ENCODE measurements at places on chromosomes 4 and X.

- DNase-seq: no peak
These were observed 51.0 kb downstream of the WFS1 start for GRCh38 chr4:6320663-6321062.

- no peak for DNase-seq
These were observed 204.6 kb downstream of the PDGFRA start for GRCh38 chr4:54433686-54434085.

- no peak for DNase-seq
These were observed 12.1 kb downstream of the LAMP2 start for GRCh38 chrX:120456973-120457372.

DNA sequence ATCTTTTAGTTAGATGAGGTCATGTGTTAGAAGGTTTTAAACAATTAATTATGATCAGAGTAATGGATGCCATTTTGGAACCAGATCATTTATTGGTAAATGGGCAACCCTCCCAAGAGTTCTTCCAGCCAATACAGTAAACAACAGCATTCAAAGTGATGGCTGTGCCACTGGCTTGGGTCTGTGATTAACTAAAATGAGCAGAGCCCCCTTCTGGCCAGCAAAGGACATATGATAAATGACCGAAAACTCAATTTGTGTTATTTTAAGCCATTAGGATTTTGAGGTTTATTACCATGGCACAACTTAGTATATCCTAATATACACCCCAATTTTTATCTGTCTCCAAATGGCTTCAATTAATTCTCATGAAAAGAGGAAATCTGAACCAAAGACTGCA lies 90.8 kb upstream of the NPFFR2 start:
- no peak for DNase-seq

DNA sequence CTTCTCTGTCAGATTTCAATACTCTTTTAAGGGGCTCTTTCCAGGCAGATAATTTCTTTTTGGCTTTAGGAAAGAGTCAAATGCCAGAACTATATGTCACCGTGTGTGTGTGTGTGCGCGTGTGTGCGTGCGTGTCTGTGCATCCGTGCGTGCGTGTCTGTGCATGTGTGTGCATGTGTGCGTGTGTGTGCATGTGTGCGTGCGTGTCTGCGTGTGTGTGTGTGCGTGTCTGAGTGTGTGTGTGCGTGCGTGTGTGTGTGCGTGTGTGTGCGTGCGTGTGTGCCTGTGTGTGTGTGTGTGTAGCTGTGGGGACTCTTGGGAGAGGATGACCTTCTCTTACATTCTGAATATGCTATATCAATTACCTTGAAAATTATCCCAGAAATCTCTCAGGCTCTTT lies 441.6 kb downstream of the SLITRK2 start:
- DNase-seq: no peak

DNA sequence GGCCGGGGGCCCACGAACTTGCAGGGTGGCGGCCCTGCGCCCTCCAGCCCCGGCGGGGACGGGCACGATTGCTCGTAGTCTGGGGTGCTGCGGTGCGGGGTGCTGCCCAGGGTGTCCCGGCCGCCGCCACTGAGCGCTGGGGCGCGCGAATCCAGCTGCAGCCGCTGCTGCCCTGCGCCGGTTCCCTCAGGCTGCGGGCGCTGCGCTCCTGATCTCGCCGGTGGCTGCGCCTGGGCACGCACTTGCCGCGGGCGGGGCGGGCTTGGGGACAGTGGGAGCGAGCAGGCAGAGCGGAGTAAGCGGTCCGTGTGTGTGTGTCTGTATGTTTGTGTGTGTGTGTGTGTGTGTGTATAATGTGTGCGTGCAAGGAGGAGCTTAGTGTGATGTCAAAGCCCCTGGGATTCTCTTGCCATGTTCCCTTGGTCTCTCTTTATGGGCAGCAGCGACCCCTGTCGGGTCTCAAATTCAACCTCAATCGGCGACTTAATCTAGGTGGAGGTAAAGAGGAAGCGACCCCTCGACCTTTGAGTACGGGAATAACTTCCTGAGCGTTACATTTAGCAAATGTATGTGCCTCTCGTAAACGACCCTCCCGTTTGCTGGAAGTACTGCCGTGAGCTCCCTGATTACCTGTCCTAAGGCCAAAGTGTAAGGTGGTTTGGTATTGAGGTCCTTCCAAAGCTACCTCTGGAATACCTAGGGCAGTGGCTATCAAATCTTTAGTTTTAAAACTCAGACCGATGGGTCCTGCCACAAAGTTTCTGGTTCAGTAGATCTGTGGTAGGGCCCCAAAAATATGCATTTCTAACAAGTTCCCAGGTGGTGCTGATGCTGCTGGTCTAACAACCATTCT lies at the start of gene RNF150:
TSS of gene RNF150 (minus strand) at position 324 of the 853 bp plus-strand sequence.
- peak; percentile 57 for DNase-seq

DNA sequence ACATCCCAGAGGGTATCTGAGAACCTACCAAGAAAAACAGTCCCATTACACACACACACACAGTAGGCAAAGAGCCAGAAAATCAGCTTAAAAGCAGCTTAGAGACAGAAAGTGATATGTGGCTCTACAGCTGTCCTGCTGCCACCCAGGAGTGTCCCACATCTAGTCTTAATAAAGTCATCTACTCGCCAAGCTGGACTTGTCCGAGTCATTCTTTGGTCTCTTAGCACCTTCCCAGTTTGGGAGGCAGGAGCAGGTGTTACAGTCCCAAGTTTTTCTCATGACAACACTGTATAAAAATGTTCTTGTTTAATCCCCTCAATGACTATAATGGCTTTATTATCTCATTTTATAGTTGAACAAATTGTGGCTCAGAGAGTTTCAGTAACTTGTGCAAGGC lies 252.5 kb upstream of the CASK start:
- DNase-seq: no peak

DNA sequence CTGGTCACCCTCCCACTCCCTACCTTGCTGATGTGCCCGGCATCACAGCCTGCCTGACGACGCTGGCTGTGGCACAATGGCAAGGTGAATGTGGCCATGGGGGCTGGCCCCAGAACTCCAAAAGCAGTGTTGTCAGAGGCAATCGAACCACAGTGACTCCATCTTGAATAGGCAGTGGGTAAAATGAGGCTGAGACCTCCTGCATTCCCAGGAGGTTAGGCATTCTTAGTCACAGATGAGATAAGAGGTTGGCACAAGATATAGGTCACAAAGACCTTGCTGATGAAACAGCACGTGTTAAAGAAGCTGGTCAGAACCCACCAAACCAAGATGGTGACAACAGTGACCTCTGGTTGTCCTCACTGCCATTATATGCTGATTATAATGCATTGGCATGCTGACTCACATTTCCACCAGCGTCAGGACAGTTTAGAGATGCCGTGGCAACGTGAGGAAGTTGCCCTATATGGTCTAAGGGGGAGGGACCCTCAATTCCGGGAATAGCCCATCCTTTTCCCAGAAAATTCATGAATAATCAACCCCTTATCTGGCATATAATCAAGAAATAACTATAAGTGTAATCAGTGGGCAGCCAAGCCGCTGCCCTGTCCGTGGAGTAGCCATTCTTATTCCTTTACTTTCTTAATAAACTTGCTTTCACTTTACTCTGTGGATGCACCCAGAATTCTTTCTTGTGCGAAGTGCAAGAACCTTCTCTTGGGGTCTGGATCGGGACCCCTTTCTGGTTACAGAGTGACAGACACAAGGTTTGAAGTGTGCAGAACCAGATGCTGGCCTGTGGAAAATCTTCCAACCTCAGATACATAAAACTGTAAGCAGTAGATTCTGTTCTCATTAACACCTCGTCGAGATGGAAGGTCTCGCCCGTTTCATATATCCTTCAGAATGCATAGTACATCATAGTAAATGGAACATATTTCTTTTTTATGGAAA lies 26.8 kb upstream of the CLDN24 start:
- peak; percentile 63 for DNase-seq

DNA sequence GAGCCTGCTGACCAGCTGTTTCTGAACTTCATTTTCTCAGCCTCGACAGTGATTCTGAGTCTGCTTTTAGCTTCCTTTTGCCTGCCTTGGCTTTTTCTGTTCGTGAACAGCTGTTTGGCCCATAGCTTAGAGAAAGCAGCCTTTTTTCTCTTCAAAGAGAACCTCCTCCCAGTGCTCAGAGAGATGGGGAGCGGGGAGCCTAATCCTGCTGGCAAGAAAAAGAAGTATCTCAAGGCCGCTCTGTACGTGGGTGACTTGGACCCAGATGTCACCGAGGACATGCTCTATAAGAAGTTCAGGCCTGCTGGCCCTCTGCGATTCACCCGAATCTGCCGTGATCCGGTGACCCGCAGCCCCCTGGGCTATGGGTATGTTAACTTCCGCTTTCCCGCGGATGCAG lies 756 bp downstream of the PABPC5 start:
- no peak for DNase-seq

- no peak for DNase-seq
These were observed 20.8 kb upstream of the FREM3 start for GRCh38 chr4:143721317-143721716.

DNA sequence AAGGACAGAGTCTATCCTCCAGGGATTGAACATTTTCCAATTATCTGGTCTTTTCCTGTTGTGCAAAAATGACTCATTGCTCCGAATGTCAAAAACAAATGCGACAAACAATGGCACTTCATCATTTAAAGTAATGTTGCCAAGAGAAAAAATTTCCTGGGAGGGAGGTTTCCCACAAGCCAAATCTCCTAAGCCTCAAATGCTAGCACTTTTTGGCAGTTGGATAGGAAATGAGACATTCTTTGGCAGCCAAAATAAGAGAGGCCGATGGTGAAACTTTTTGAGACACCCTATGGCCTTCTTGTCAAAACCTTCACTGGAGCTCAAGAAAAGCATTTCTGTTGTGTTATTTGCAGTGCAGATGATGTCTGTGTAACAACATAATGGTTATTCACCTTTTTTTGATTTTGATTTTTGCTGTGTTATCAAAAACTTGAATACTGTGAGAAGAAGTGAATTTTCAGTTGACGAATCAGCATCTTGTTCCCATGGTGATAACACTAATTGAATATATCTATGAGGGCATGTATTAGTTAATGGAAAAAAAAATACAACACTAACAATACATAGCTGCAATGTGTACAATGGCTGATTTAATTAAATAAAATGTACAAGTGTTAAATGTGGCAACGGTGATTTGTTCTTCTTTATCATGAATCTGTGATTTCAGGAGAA lies 333.8 kb downstream of the ANK2 start:
- no peak for DNase-seq

- no peak for DNase-seq
These were observed 816 bp downstream of the EREG start for GRCh38 chr4:74365761-74366160.

DNA sequence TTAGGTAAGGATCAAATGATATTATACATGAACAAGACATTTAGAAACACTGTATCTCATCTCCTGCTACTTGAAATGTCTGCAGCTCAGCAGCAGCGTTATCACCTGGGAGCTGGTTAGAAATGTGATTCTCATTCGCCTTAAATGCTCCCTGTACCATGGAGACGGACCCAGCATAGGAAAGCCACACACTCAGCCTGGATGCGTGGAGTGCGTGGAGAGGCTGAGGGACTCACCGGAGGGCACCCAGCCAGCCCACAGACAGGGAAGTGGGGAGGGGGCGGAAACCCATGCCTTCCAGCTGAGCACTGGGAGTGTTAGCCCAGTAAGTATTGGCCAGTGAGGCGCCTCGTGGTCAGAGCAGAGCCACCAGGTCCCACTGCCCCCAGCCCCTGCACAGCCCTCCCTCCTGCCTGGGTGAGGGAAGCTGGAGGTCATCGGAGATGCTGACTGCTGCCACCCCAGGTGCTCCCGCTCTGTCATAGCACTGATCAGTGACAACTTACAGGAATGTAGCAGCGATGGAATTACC lies 15.2 kb downstream of the SUPT20HL1 start:
- DNase-seq: no peak

GRCh38 chrX:16807548-16807947 lies 21.3 kb downstream of the TXLNG start:
- DNase-seq: no peak

DNA sequence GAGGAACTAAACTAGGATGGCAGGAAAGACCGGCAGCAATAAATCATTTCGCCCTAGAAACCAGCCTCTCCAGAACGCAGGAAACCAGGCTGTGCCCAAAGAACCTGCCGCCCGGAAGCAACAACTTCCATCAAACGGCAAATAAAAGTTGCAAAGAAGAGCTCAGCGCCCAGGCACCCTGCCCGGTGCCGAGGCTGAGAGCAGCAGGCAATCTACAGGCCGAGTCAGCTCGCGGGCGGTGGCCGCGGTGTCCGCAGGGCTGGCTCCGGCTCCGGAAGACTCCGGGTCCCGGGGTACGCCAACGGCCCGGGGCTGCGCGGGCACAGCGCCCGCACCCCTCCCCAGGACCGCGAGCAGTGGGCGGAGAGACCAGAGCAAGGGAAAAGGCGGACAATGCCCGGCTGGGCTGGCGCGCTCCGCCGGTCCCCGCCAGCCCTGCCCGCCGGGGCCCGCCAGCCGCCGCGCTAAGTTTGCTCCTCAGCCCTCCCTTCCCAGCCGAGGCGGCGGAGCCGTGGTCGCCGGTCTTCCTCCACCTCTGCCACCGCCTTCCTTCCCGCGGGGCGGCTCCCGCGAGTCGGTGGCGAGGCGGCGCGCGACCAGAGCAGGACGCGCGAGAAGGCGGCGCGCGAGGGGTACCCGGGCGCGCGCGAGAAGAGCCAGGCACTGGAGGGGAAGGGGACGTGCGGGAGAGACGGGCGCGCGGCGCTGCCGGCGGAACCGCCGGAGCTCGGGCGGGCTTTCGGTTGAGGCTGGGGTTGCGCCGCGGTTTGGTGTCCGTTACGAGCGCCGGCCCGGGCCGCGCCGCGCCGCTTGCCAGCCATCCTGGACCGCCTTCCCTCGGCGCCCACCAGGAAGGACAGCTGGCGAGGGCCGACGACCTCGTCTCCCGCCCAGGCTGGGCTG lies 733 bp downstream of the FRYL start:
- no peak for DNase-seq

DNA sequence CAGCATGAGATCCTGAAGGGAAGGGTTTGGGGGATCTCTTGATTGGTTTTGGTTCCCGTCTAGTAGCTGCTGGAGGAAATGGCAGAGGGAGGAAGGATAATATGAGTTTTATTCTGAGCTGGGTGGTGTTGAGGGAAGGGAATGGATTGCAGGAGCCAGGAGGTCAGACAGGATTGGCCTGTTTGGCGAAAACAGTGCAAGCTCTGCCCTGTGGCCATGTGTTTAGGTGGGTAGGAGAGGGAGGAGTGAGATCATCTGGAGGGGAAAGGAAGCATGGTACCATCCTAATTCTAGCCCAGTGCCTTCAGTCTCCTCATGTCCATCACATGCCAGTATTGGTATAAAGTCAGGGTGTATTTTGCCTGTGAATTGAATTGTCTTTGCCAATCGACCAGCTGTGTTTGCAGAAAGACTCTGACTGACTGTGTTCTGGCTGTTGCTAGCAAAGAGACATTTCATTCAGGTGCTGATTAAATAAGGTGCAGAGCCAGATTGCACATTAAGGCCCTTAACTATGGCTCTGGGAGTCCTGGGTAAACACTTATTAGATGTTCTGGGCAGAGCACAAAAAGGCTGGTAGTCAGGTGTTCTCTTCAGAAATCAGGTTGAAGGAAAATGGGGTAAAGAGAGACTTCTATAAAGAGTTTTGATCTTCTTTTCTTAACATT lies 10.0 kb downstream of the TMEM164 start:
- no peak for DNase-seq
